ENCODE measurements at places on chromosomes 2 and 18.

DNA sequence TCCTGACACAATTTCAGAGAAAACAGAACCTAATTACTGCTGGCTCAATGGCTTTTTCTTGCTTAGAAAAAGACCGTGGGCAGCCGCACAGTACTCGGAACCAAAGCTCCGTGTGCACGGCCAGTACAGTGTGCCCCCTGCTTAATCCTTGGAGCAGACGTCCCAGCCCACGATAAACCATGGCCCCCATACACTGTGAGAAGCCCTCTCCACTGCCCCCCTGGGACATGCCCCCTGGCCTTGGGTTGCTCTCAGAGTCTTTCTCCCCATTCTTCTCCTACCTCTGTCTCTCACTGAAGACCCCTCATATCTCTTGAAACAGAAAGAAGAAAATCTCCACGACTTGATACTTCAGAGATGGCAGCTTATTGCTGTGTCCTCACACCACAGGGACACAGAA is 44.0 kb downstream of the CYP26B1 start:
- no peak for DNase-seq

DNA sequence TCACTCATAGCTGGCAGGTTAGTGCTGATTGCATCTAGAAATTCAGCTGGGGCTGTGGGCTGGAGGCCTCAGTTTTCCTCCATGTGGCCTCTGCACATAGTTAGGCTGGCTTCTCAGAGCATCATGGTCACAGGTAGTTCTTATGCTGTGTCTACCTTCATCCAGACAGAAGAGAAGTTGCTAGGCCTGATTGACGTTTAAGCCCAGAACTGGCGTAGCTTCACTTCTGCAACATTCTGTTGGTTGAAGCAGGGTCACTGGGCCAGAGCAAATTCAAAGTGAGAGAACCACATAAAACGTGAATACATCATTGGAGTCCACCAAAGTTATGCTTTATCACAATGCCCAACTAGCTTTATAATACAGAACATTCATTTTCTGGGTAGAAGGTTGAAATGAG is 116.0 kb downstream of the SPP2 start:
- no peak for DNase-seq

DNA sequence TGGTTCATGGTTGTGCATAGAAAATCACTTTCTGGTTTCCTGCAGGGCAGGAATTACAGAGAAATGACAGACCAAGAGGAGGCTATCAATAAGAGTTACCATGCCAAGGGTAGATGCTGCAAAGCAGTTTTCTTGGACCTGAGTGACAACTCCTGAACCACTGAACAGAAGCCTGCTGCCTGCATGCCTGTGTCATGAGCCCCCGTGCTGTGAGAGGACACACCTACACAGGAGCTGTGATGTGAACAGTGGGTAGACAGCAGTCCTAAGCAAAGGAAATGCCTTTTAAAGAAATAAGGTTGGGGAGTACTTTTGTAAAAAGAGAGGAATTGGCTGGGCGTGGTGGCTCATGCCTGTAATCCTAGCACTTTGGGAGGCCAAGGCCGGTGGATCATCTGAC is 54.2 kb upstream of the CREB1 start:
- DNase-seq: no peak

- no peak for DNase-seq
These were observed 27.0 kb downstream of the MEIS1 start for GRCh38 chr2:66461664-66462500.

- no peak for DNase-seq
These were observed 1.7 kb downstream of the MFF start for GRCh38 chr2:227326783-227327182.

Data from ELF-1 (cell line).